ENCODE measurements at places on chromosomes 11 and 22. TPM values are rescaled to one million over a fixed set of nuclear protein-coding genes. Genes with fewer than 3 reads are reported as not detected.

C11orf97 gene
- not detected for total RNA-seq

OR2AT4 gene
- not detected for total RNA-seq

LRRC56 gene
- total RNA-seq: 4.6 TPM

NXPE2 gene
- not detected for total RNA-seq

MMP3 gene
- not detected for total RNA-seq

RTN3 gene
- total RNA-seq: 41.7 TPM

KRTAP5-7 gene
- total RNA-seq: not detected

POTEH gene
- total RNA-seq: not detected

UCP3 gene
- 6.3 TPM for total RNA-seq

- DNase-seq: no peak
Measured at GRCh38 chr11:8339592-8340022, 75.9 kb upstream of the LMO1 start.

GRCh38 chr11:46295312-46296058 is 18.0 kb downstream of the CREB3L1 start:
- DNase-seq: peak; percentile 76

DNA sequence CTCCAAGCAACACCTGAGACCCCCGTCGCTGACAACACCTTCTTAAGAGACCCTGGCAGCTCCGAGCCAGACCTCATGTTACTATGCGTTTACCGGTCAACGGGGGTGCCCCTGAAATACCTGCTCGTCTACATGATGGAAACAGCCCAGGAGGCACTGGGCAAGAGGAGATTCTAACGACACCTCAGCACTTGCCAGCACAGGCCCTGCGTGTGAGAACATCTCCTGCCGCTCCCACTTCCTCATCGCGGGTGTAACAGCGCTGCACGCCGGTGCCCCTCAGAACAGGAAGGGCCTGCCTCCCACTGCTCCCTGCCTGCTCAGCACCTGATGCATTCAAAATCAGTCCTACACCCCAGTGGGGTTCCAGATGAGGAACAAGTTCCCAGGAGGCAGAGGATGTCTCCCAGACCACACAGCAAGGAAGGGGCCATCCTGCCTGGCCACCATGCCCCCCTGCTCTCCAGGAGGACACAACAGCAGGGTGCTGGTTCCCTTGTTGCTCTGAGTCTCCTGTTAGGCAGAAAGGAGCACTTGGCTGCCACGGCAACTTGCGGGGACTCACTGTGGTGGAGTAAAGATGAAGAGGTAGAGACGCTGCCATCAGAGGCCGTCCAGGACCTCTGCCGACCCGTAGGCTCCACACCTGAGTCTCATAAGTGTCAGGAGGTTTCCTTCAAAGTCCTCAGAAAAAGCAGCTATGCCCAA is 2.1 kb downstream of the TOLLIP start:
- DNase-seq: no peak

DNA sequence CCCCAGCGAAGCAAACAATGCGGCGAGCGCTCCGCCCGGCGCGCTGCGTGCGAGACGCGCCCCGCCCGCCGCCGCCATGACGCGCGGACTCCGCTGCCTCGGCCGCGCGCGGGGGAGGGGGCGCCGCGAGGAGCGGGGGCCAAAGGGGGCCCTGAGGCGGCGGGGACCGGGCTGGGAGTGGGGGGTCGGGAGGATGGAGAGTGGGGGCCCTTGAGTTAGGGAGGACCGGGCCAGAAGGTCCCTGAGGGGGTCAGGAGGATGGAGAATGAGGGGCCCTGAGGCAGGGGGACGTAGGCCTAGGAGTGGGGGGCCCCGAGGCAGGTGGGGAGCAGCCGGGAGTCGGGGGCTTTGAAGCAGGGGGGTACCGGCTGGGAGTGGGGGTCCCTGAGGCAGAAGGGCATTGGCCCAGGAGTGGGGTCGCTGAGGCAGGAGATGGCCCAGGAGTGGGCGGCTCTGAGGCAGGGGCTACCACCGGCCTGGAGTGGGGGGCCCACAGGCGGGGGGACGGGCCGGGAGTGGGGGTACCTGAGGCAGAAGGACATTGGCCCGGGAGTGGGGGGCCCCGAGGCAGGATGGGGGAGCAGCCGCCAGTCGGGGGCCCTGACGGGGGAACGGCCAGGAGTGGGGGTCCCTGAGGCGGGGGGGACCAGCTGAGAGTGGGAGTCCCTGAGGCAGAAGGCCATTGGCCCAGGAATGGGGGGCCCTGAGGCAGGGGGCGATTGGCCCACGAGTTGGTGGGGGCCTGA is at the start of gene BRD1:
TSS of gene BRD1 (minus strand) at position 21 of the 746 bp plus-strand sequence. CDS start 3,556 bp downstream, outside the sequence.
- DNase-seq: no peak

DNA sequence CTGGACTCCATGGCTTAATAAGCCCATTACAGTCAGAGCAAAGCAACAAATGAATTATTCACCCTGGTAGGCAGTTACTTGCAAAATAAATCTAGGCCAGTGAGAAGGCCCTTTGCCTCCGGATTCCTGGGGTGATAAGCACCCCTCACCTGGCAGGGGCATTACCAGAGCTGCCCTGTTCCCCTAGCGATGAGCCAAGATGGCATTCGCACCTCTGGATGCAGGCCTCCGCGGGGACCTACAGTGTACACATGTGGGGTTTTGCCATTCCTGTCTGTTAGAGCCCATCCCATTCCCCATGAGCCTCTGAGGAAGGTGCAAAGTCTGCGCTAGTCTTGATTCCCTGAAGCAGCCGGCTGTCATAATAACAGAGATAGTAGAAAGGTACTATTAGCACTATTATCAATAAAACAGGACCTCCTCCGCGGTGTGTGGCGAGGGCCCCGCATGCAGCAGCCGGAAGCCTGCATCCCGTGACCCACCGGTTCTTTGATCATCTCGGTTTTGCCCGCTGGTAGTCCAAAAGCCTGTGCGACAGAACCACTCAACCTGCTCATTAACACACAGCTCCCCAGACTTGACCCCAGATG is 344.3 kb downstream of the BRD1 start:
- no peak for DNase-seq

DNA sequence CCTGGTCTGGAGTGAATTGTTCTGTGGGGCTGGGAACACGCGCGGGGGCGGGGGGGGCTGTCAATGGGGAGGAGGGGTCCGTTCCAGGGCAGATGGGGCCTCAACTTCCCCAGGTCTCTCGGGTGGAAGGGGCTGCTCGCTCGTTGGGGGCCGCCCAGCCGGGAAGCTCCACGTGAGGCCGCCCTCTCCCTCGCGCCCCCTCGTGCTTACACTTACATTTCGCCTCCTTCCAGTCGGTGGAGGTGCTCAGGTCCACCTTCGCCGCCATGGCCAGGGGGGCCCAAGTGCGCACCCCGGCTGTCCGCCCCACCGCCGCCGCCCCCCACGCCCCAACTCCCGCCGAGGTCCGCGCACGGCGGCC is 452 bp downstream of the MACROD1 start:
- DNase-seq: no peak

GRCh38 chr11:121755191-121755590 is 302.4 kb upstream of the SORL1-AS1 start:
- DNase-seq: no peak

- no peak for DNase-seq
Measured at GRCh38 chr11:106548406-106548805, 469.9 kb downstream of the GUCY1A2 start.

GRCh38 chr11:492427-493226 is 14.4 kb downstream of the RNH1 start:
- no peak for DNase-seq

GRCh38 chr22:43988116-43988820 is 33.0 kb downstream of the SAMM50 start:
- no peak for DNase-seq

DNA sequence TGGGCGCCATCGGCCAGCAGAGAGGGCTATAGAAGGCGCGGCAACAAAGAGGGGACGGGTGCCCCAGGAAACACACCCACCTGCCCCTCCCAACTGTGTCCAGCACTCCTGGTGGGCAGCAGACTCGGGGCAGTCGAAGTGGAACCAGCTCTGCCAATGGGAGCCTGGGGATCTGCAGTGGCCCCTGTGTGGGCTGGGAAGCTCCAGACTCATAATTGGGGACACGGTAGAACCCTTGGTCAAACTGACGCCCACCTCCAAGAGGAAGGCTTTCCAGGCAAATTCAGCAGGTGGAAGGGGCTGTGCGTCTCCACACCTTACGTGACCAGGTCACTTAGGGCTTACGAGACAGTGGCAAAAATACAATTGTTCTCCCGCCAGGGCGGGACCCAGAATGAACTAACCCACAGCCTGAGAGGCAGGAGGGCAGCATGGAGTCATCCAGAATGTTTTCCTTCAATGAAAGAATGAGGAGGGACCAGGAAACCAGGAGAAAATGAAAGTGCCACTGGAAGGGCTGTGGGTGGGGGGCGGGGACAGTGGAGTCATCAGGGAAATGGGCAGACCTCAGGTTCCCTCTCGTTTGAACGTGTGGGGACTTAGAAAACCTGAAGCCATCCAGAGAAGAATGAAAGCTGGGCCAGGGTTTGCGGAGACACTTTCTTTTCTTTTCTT is 53.2 kb upstream of the SHANK2 start:
- no peak for DNase-seq

DNA sequence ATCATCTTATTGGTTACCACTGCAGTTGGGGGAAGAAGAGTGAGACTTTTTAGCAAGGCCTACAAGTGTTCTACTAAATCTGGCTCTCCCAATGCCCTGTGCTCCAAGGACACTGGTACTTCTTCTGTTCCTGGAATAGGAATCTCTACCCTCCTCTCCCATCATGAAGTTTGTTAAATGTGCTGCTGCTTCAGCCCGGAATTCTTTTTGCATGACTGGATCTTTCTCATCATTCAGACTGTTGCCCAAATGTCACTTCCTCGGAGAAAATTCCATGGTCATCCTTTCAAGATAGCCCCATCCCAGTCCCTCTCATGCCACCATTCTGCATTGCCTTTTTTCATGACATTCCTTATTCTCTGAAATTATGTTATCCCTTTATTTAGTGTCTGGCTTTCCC is 400.8 kb downstream of the SOX6 start:
- no peak for DNase-seq

DNA sequence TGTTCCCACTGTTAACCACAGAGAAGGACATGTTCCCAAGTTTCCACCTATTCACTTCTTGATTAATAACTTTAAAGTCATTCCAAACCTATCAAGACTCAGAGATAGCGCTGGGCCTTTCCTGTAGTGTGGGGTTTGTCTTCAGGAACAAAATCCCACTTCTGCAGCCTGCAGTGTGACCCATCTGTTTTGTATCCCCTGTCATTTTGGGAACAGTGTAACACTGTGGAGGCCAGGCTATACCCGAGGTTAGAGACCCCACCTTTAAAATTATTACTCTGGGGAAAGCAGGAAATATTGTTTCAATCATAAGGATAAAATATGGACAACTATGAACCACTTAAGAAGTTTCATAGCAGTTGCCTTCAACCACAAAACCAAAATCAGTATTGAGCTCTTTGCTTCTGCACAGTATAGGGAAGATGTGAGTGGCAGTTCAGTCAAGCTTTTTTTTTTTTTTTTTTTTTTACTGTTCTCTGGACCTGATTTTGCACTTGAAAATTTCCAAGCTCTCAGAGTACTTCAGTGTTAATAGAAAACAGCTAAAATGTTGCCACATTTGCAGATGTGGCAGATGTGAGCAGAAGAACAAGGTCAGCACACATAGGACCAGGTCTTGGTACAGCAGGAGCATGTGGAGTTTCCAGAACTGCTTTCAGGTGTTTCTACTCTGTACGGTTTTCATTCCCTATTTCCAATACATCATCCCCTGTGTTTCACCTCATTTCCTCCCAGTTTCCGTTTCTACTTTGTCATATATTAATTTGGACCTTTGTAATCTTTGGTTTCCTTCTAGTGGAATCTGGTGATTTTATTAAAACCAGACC is 121.5 kb downstream of the MAML2 start:
- DNase-seq: no peak

- DNase-seq: no peak
Measured at GRCh38 chr22:24290459-24290858, 19.8 kb downstream of the SPECC1L start.

- no peak for DNase-seq
Measured at GRCh38 chr22:31814942-31815341, 61.1 kb downstream of the DEPDC5 start.

GRCh38 chr11:110409174-110409573 is 20.6 kb upstream of the FDX1 start:
- no peak for DNase-seq

GRCh38 chr11:43903969-43904368 is 23.3 kb downstream of the ALKBH3 start:
- no peak for DNase-seq

DNA sequence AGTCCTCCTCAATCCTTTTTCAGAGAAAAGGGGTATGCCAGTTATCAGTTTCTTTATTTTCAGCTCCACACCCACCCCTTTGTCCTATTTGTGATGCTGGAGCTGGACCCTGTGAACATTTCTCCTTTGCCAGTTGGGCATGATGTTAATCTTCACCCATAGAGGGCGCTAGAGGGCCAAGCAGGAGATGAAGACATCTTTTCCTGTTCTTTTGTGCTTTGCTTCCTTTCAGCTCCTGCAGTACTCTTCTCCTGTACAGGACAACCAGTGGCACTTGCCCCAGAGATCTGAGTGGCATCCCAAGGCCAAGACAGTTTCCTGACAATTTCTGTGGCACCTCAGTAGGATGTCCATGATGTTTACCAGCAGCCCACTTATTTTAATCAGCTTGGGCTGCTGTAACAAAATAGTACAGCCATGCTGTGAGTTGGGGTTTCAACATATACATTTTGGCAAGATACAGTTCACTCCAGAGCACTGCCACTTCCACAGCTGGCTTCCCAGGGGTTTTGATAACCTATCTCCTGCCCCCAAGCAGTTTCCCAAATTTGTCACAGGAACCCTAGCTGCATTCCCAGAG is 4.6 kb downstream of the SAA2 start:
- peak; percentile 76 for DNase-seq

GRCh38 chr22:37808294-37808657 is 542 bp downstream of the GCAT start:
- no peak for DNase-seq

GRCh38 chr11:9803685-9804418 is 140.0 kb downstream of the SWAP70 start:
- DNase-seq: no peak

DNA sequence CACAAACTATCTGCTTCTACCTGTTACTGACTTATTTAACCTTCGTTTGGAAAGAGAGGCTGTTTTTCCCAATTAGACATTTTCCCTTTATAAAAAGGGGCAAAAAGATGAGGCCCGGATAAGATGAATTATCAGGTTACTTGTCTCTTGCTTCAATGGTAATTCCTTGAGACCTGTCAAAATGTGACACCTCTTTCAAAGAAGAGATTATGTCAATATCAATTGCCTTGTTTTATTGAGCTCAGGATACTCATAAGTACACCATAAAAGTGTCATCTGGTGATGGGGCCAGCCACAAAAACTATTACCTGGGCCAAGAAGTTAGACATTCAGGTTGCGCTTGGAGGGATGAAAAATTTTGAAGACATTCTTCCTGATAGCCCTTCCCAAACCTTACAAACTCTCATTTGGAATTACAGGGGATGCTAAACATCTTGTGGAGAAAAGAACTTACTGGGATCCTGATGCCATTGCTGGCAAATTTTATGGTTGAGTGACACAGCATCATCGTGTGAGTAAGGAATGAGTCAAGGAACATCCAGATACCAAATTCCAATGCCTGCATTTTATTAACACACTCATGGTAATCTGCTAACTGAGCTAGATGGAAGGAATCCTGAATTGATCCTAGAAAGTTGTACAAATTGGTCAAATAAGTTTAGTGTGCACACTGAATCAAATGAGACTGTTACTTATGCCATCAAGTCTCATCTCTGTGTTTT is 1071.2 kb downstream of the LRRC4C start:
- no peak for DNase-seq
